ENCODE measurements at places on chromosomes 4 and X. TPM values are rescaled to one million over a fixed set of nuclear protein-coding genes. Genes with fewer than 3 reads are reported as not detected.

BCORL1 gene
- total RNA-seq = 1.4 TPM

SMR3A gene
- total RNA-seq = not detected

CPZ gene
- total RNA-seq = 1.5 TPM

CRMP1 gene
- not detected for total RNA-seq

MAGEA12 gene
- total RNA-seq = not detected

CHM gene
- 18.6 TPM for total RNA-seq

MAP9 gene
- total RNA-seq = 19.2 TPM

RNF212 gene
- 1.7 TPM for total RNA-seq

NDP gene
- total RNA-seq = 2.3 TPM

ADRA2C gene
- total RNA-seq = 0.85 TPM

SERTM2 gene
- 0.19 TPM for total RNA-seq

CENPE gene
- 3.9 TPM for total RNA-seq

RHOXF2 gene
- total RNA-seq = not detected

KIF4A gene
- 23.8 TPM for total RNA-seq

RHOH gene
- not detected for total RNA-seq

SPANXN2 gene
- total RNA-seq = not detected

HTN1 gene
- total RNA-seq = not detected

PF4V1 gene
- total RNA-seq = 10.2 TPM

GATA1 gene
- total RNA-seq = not detected

FOXP3 gene
- total RNA-seq = not detected

GAGE12J gene
- total RNA-seq = not detected

TREX2 gene
- total RNA-seq = 4.4 TPM

ZCCHC12 gene
- under 0.01 TPM for total RNA-seq

NEUROG2 gene
- not detected for total RNA-seq

DKC1 gene
- total RNA-seq = 37.5 TPM

RNF128 gene
- 1.2 TPM for total RNA-seq

BMX gene
- 0.56 TPM for total RNA-seq

STK32B gene
- 2.1 TPM for total RNA-seq

PRDM5 gene
- 15.2 TPM for total RNA-seq

CXXC4 gene
- under 0.01 TPM for total RNA-seq

SPRY1 gene
- 32.7 TPM for total RNA-seq

MSANTD1 gene
- total RNA-seq = 0.56 TPM

TLR6 gene
- total RNA-seq = 2.3 TPM

GK2 gene
- not detected for total RNA-seq

ESX1 gene
- total RNA-seq = not detected

THAP9 gene
- total RNA-seq = 6.5 TPM

CLDN2 gene
- total RNA-seq = under 0.01 TPM

DTHD1 gene
- not detected for total RNA-seq

ETNPPL gene
- total RNA-seq = not detected

CT83 gene
- total RNA-seq = not detected

DGKK gene
- total RNA-seq = not detected

F8A3 gene
- total RNA-seq = 2.8 TPM

GASK1B gene
- total RNA-seq = 81.7 TPM

SSX4B gene
- not detected for total RNA-seq

MPP1 gene
- total RNA-seq = 42.9 TPM

HTN3 gene
- not detected for total RNA-seq

FAM13A gene
- total RNA-seq = 20.1 TPM

TSPAN6 gene
- total RNA-seq = 29.9 TPM

LONRF3 gene
- 0.19 TPM for total RNA-seq

SUPT20HL2 gene
- not detected for total RNA-seq

FHIP1A gene
- under 0.01 TPM for total RNA-seq

EXOC1L gene
- total RNA-seq = not detected

TSPAN7 gene
- not detected for total RNA-seq

RASSF6 gene
- total RNA-seq = under 0.01 TPM

TMPRSS11A gene
- not detected for total RNA-seq

SLC25A31 gene
- total RNA-seq = under 0.01 TPM

CASK gene
- 57.9 TPM for total RNA-seq
